NCI-H2081 treated with DMSO at 0.1 percent for 48 hours (cell line): ENCODE measurements at places on chromosomes 1 and 21.

DNA sequence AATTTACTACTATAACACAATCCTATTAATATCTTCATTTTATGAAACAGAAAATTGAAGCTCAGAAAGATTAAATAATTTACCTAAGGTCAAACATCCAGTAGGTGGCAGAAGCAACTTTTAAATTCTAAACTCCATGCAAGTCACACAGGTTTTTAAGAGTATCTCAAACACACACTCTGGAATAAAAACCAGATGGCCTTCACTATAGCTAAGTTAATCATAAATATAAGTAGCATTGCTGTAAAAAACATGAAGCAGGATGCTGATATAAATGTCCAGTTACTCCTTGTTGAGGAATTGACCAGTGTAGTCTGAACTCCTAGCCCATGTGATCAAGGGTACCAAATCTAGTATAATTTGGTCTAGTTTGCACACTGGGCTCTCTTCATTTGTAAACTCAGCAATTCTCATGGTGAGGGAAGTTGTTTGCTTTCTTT, 9.4 kb upstream of the FMO3 start:
- DNase-seq, result no peak

DNA sequence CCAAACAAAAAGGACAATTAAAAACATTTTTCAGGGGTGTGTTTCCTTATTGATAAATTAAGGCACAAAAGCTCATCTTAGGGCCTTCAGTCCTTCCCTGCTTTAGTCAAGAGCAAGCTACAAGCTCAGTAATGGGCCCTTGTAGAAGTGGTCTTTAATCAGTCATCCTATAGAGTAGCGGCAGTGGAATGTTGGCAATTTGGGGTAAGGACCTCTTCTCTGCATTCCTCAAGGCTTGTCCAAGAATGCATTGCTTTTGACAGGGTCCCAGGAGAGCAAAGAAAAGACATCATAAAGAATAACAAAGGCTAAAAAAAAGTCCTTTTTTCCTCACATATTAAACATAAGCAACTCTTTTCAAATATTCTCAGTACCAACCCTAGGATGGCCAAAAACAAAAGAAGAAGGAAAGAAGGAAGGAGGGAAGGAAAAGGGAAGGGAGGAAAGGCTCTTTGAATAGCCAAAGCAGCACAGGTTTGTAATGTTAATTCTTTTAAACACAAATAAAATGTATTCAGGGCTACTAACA, 27.3 kb upstream of the CAMK1G start:
- DNase-seq, result no peak

DNA sequence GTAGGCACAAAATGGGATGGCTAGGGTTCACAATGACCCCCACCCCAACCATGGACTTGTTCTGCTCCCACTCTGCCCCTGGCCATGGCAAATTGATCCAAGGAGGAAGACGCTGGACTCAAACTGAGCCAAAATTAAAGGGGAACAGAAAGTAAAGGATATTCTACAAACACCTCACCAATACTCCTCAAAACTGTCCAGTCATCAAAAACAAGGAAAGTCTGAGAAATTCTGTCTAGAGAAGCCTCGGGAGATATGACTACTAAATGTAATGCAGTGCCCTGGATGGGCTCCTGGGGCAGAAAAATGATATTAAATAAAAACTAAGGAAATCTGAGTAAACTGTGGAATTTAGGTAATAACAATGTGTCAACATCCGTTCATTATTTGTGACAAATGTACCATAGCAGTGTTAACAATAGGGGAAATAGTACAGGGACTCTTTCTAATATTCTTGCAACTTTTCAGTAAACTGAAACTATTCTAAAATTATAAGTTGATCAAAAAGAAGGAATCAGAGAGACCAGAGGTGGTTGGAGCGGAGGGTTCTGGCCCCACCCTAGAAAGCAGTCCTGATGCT, 45.0 kb downstream of the MIS18A start:
- DNase-seq, result no peak

GRCh38 chr1:169574336-169574735, 11.9 kb downstream of the F5 start:
- DNase-seq, result no peak

GRCh38 chr1:18805925-18806849, 53.3 kb downstream of the TAS1R2 start:
- DNase-seq, result no peak

DNA sequence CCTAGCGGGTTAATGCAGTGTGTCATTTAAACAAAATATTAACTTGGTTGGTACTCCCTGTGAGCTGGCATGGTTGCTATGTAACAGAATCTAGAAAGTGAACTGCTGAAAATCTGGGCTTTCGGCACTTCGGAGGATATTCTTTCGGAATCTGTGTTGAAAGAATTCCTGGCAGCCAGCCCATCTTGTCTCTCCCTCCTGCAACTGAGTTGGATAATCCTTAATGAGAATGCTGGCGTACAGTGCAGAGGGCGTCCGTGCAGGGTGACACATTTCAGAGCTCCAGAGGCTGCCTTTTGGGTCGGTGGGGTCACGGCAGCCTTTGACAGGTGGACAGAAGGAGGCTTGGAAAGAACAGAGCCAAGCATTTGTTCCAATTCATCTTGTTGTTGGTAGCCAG, 3.7 kb downstream of the KAZN start:
- no peak for DNase-seq

GRCh38 chr1:97505816-97506215, 415.0 kb downstream of the DPYD start:
- DNase-seq, result no peak

- DNase-seq, result no peak
These were observed 2.7 kb downstream of the ATF3 start for GRCh38 chr1:212611000-212611948.

DNA sequence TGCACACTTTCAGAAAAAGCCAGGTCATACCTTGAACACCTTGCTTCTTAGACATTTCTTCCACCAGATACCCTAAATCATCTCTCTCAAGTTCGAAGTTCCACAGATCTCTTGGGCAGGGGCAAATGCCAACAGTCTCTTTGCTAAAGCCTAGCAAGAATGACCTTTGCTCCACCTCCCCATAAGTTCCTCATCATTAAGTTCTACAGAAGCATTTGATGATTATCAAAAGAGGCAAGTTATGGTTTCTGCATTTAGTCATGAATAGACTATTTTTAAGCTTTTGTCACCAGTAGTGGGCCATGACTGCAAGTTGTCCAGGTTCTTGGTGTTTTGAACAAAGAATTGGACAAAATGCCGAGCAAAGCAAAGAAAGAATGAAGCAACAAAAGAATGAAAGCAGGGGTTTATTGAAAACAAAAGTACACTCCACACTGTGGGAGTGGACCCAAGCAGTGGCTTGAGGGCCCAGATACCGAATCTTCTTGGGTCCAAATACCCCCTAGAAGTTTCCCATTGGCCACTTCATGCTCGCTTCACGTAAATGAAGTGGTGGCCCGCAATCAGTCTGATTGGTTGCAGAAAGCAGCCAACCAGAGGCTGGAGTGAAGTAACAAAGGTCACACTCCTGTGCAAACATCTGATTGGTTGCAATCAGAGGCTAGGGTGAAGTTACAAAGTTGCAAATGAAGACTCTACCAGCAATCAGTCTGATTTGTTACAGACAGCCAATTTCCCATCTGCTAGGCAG, 9.8 kb upstream of the EGLN1 start:
- DNase-seq, result no peak

DNA sequence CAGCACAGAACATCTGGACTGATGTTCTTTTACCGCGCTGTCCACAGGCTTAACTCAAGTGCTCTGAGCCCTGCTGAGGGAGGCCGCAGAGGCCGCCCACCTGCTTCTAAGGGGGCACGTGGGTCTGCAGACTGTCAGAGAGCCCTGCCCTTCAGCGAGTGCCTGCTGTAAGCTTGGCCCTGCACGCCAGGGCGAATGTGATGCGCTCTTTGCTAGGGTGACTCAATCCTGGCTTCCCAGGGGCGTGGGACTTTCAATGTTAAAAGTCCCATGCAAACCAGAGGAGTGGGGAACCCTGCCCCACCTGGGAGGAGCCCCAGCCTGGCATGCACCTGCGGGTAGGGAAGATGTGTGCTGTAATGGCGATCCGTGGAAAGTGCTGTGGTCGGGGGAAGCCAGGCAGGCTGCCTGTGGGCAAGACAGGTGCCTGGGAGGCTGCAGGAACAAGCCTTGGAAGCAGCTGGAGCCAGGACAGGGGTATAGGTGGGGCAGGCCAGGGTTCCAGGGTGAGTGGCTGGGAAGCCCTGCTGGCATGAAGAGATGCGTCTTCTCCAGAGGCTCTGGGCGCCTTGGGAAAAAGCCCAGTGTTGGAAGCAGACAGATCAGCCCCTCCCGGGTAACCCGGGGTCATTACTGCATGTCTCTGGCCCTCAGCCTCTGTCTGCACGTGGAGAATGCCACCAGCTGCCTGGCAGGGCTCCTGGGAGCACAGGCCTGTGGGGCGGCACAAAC, 594 bp upstream of the PANK4 start:
- DNase-seq, result no peak

DNA sequence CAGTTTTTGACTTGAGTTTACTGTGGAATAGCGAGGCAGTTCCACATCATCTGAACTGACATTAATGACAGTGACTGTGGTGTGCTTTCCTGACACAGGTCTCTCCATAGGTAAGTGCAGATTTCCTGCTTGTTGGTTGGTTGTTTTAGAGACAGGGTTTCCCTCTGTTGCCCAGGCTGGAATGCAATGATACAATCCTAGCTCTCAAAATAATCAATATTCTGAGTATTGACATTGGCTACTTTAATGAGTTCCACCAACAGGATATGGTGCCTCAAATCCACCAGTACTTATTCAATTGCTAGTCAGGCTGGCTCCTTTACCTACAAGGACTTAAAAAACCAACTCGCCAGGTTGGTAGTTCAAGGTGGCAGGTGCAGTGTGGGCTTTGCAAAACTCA, 63.8 kb downstream of the CLSTN1 start:
- DNase-seq, result no peak

DNA sequence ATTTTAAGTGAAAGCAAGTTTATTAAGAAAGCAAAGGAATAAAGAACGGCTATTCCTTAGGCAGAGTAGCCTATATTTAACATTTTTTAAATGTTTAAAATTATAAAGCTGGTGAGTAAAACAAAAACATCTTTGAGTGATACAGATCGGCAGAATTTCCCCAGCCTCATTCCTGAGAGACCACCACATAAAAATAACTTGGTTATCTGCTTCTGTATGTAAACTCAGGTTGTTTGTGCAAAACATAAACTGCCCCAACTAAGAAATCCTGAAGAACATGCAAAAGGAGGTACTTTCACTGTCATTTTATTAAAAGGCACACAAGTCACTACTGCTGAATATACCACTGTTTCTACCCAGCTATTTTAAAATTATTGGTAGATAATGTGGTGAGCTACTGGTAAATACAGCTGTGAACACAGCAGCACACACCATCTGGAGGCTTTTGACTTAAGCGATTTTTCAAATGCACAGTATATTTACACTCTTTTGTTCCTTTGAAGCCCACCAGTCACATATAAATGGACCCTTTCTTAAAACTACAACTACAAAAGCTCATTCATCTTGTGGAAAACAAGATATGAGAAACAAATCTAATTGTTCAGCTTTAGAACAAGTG, 119.3 kb downstream of the RERE start:
- no peak for DNase-seq

GRCh38 chr1:55926906-55927471, 652.4 kb downstream of the PLPP3 start:
- no peak for DNase-seq
